ENCODE measurements at places on chromosomes 1 and 21. TPM values are rescaled to one million over a fixed set of nuclear protein-coding genes. Genes with fewer than 3 reads are reported as not detected.
A peak's percentile ranks its signal among the peaks of the same experiment; 100 is the strongest.

The GLIS1 gene
- not detected for total RNA-seq

The C8B gene
- not detected for total RNA-seq

The NUDT4B gene
- total RNA-seq, result 0.70 TPM

The HTR6 gene
- total RNA-seq, result not detected

The CD5L gene
- total RNA-seq, result not detected

The FCRL5 gene
- not detected for total RNA-seq

DNA sequence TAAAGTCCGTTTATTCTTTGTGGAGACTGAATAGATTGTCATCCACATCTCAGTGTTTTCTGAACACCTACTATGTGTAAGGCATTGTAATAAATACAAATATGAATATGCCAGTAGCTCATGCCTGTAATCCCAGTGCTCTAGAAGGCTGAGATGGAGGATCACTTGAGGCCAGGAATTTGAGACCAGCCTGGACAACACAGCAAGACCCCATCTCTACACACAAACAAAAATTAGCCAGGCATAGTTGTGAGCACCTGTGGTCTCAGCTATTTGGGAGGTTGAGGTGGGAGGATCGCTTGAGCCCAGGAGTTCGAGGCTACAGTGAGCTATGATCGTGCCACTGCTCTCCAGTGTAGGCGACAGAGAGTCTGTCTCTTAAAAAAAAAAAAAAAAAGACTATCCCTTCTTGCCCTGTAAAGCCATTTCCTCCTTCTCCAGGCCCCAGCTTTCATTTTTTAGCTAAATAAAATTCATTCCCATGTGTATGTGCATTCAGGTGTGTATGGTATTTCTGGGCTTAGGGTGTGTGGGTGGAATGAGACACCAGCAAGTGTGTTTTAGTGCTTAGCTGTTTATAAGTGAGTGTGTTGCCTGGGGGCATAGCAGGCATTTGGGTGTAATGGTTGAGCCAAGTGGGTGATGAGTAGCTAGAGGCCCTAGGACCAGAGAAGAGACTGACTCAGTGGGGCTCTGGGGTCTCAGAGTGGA is 7.8 kb downstream of the CELSR2 start:
- DNase-seq, result no peak

- no peak for DNase-seq
These were observed 139.3 kb downstream of the NFIA start for GRCh38 chr1:61221642-61222041.

GRCh38 chr1:58874342-58874741 is 90.5 kb upstream of the JUN start:
- no peak for DNase-seq

- no peak for DNase-seq
These were observed 82.5 kb upstream of the MPC2 start for GRCh38 chr1:168019407-168019806.

DNA sequence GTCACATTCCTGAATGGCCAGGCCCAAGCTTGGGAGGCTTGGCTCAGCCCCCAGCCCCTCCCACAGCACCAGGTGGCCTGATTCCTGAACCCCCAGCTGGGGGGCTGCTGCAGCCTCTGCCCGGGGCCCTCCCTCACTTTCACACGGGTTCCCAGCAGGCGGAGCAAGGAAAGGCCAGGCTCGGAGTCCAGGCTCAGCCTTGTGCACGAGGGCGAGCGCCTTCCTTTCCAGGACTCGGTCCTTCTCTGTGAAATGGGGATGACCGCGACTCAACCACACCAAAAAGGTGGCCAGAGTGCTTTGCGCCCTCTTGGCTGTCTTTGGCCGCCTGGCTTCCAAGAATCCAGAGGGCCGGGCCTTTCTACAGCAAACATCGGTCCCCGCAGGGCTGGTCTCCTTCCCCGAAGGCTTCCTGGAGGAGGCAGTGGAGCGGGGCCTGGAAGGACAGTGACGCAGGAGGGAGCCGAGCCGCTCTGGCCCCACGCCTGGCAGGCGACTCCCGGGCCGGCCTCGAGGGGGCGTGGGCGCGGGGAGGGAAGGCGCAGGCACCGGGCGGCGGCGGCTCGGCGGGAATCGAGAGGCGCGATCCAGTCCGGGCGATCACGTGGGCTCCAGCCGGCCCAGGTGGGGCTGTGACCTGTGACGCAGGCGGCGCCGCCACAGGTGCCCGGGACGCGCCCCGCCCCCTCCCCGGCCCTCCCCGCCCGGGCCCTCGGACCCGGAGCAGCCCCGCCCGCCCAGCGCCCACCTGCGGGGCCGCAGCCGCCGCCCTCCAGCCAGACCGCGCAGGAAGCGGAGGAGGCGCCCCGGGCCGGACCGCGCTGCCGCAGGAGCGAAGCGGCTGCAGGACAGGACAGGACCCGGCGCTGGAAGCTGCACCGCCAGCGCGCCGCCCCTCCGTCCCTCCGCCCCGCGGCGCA is at the start of gene ARHGEF16:
Gene ARHGEF16 (plus strand): TSS at position 775 of the 920 bp plus-strand sequence. CDS start 8,420 bp downstream, outside the sequence.
- DNase-seq, result peak; percentile 92

GRCh38 chr1:28755701-28756100 is 19.0 kb downstream of the YTHDF2 start:
- DNase-seq, result no peak

GRCh38 chr1:226674892-226675714 is 64.0 kb downstream of the ITPKB start:
- no peak for DNase-seq

- DNase-seq, result no peak
These were observed 36.1 kb downstream of the VN1R5 start for GRCh38 chr1:247291833-247292561.

- DNase-seq, result no peak
These were observed 98.2 kb downstream of the PTPN14 start for GRCh38 chr1:214453109-214453722.

- no peak for DNase-seq
These were observed 48.0 kb upstream of the SLC16A1 start for GRCh38 chr1:113003751-113004690.

DNA sequence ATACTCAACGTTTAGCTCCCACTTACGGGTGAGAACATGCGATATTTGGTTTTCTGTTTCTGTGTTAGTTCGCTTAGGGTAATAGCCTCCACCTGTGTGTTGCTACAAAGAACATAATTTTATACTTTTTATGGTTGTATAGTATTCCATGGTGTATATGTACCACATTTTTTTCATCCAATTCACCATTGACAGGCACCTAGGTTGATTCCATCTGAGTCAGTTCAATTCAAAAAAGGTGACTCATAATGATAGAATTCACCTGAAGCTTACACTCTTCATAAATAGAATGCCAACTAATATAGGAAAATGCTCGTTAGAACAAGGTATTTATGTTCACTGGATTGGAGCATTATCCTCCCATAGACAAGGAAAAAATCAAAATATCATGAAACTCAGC is 38.5 kb downstream of the RGS4 start:
- no peak for DNase-seq

- DNase-seq, result no peak
These were observed 22.3 kb downstream of the BTG3 start for GRCh38 chr21:17590430-17590829.

- no peak for DNase-seq
These were observed 71.5 kb downstream of the VPS26C start for GRCh38 chr21:37195610-37196009.

- DNase-seq, result no peak
These were observed 60.6 kb upstream of the AKT3 start for GRCh38 chr1:243910607-243911006.
